ENCODE measurements at places on chromosomes 16 and 17. TPM values are rescaled to one million over a fixed set of nuclear protein-coding genes. Genes with fewer than 3 reads are reported as not detected.

Gene FSCN2
- 5.5 TPM for total RNA-seq

Gene MPV17L
- 0.55 TPM for total RNA-seq

Gene ZNF423
- not detected for total RNA-seq

Gene KRT32
- total RNA-seq: not detected

Gene SLC4A1
- total RNA-seq: 0.10 TPM

Gene RNF222
- total RNA-seq: not detected

GRCh38 chr17:19346351-19347255 is 15.9 kb downstream of the B9D1 start:
- no peak for DNase-seq

- DNase-seq: no peak
These were observed 88.9 kb upstream of the ATF7IP2 start for GRCh38 chr16:10296956-10297340.

GRCh38 chr17:56896968-56897359 is 16.9 kb downstream of the TRIM25 start:
- no peak for DNase-seq

- no peak for DNase-seq
These were observed 16.9 kb downstream of the SYNRG start for GRCh38 chr17:37592291-37592690.

- no peak for DNase-seq
These were observed 15.4 kb downstream of the G6PC3 start for GRCh38 chr17:44085908-44086307.

GRCh38 chr16:15770107-15770506 is 86.7 kb downstream of the MYH11 start:
- DNase-seq: no peak

- DNase-seq: no peak
These were observed 511.1 kb downstream of the CDH13 start for GRCh38 chr16:83137894-83138293.

DNA sequence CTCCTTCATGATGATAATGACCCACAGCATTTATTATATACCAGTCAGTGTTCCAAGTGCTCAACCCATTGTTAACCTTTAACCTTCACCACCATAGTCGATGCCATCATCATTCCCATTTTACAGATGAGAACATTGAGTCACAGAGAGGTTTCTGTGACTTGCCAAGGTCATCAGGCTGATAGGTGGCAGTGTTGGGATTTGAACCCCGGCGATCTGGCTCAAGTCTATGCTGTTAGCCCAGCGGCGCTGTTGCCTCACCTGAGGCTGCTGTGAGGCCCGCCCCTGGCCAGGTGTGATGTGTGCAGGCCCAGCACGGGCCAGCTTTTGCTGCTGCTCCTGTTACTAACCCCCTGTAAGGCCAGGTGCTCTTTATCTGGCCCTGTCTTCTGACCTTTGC is 101.2 kb downstream of the OR1D5 start:
- DNase-seq: no peak

GRCh38 chr16:20918486-20919239 is 18.1 kb downstream of the LYRM1 start:
- no peak for DNase-seq

DNA sequence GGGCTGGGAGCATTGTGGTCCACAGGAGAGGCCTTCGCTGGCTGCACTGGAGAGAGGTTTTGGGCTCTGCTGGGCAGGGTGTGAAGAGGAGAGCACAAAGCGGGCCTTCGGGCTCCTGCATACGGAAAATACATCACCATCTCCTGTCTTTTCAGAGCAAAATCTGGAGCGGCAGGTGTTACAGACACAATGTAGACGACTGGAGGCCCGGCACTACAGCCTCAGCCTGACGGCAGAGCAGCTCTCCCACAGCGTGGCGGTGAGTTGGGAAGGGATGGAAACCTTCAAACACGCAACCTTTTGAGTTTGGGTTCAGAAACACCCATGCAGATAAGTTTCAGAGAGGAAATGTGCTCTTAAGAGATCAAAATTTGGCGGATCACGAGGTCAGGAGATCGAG is 17.9 kb downstream of the GINS2 start:
- DNase-seq: no peak

Data from activated B cell treated with CpG ODN at 0.5 μM for 24 hours (primary cell).